Stimulated activated CD4-positive, alpha-beta T cell treated with anti-CD3 and anti-CD28 coated beads, Interleukin-15, amount 100 ng/mL, for 1 hour (primary cell): ENCODE measurements at places on chromosomes 5 and 9.
A peak's percentile ranks its signal among the peaks of the same experiment; 100 is the strongest.

- no peak for DNase-seq
These were observed 14.2 kb upstream of the CXXC5 start for GRCh38 chr5:139634028-139634325.

GRCh38 chr5:64166201-64166959, 737 bp downstream of the RNF180 start:
- DNase-seq, result no peak

DNA sequence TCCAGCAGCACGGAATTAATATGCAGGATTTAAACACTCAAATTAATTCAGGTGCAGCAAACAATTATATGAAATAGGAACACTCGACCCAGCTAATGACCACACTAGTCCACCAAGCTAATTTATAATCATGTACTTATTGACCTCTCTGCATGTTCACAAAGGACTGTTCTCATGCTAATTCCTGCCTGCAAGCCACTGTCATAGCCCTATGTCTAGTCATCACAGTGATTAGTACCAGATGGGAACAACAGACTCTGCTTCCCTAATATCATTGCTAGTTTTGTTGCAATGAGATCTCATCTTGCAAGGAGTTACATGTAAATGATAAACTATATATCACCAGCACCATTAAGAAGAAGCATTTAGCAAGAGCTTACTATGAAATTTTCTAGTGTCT, 553.0 kb upstream of the GRAMD2B start:
- DNase-seq, result no peak

- no peak for DNase-seq
These were observed 57.0 kb downstream of the ECPAS start for GRCh38 chr9:111427186-111427585.

DNA sequence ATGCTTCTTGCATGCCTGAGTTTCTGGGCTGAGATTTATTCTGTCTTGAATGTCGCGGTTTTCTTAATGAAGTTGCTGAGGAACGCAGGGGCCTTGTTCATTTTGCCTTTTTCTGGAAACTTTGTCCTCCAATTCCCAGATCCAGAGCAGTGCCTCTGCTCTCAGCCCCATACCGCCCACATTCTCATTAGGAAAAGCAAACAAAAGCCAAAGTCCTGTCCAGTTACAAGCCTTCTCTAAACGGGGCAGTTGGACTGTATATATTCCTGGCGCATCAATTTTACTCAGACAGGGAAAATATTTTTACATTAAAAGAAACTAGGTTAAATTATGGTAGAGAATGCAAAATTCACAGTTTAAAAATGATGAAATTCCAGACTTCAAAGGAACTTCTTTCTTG, 1.2 kb upstream of the PSAT1 start:
- DNase-seq, result no peak

DNA sequence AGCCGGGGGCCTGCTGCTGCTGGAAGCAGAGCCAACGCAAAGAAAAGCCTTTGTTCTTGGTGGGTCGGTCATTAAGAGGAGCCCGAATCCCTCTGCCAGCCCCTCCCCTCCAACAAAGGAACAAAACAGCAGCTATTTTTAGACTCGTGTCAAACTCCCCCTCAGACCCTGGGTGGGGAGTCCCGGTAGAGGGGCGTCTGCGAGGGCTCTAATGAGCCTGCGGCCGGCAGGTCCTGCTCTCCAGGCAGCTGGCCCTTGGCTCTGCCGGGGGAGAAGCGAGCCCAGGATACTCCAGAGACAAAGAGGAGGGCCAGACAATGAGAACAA, 114.0 kb downstream of the LHX2 start:
- DNase-seq, result no peak

DNA sequence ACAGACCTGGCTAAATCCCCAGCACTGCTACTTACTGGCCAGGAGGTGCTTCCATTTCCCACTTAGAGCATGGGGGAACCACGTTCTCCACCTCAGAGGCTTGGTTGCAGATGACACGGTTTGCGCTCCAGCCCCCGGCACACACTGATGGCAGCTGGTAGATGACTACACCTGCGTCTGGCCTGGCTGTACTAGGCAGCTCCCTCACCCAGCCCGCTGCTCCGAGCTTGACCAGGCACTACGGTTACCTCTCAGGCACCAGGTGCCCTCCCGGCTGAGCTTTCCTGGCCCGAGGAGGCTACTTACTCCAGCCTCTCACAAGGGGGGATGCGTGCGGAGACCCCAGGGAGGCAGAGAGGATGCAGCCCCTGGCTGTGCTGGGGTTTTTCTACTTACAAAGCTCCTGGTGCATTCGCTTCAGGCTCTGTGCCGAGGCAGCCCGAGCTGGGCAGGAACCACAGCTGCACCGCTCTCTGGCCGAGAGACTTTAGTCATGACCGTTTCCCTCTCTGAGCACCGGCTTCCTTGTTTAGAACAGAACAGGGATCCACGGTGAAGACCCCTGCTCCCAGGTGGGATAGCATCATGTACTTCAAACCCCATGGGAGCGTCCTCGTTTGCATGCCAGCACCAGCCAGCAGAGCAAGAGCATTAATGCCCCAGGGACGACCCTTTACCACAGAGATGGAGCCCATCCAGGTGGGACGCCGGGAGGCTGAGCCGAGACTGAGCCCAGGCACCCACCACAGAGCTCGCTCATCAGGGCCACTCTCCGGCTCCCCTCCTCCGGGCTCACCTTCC, 7.6 kb upstream of the GBGT1 start:
- no peak for DNase-seq

DNA sequence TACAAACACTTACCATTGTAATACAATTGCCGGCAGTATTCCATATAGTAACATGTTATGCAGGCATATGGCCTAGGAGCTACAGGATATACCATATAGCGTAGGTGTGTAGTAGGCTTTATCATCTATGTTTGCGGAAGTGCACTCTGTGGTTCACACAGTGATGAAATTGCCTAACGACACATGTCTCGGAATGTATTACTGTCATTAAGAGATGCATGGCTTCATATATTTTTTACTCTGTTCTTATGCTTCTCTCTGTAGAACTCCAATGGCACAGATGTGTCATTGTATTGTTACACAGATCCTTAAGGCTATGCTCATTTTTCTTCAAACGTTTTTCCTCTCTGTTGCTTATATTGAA, 19.2 kb upstream of the ANKRD18A start:
- DNase-seq, result no peak

GRCh38 chr9:99592834-99593574, 228.7 kb upstream of the NR4A3 start:
- no peak for DNase-seq

GRCh38 chr9:698276-698675, 143.2 kb upstream of the DMRT1 start:
- DNase-seq, result no peak

GRCh38 chr5:154084062-154084639, 45.4 kb downstream of the MFAP3 start:
- no peak for DNase-seq

DNA sequence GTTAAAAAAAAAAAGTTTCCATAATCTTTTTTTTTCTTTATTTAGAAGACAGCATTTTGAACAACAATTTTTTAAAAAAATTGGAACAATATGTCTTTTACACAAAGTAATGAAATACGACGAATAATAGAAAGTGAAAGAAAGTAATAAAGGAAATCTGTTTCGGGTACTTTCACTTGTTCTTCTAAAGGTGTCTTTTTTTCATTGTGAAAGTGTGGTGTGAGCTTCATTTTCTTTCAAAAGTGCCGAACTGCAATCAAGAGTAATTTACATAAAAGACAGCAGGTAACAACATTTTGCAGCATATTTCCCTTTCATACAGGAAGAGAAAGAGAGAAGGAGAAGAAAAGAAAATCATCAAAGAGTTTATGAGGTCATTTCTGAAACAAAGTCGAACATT, 159.7 kb upstream of the CDH12 start:
- no peak for DNase-seq

GRCh38 chr5:96509721-96510350, 76.8 kb upstream of the PCSK1 start:
- no peak for DNase-seq

GRCh38 chr5:54736003-54736797, 218.6 kb downstream of the SNX18 start:
- no peak for DNase-seq

DNA sequence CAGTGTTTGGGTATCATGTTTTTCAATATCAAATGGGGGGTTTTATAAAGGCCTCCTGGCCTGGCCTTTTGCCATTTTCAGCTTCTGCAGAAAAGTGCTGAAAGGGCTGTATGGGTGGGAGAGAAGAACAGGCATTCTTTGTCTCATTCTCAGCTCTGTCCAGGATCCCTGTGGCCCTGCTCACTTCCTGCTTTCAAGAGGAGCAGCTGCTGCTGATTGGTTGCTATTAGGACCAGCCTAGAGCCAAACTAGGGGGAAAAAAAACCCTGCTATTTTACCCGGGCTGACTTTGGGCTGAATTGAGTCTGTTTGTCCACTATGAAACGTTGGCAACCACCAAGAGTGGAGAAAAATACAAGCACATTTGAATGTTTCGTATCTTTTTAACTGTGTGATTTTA, 117.1 kb downstream of the CMYA5 start:
- DNase-seq, result no peak

DNA sequence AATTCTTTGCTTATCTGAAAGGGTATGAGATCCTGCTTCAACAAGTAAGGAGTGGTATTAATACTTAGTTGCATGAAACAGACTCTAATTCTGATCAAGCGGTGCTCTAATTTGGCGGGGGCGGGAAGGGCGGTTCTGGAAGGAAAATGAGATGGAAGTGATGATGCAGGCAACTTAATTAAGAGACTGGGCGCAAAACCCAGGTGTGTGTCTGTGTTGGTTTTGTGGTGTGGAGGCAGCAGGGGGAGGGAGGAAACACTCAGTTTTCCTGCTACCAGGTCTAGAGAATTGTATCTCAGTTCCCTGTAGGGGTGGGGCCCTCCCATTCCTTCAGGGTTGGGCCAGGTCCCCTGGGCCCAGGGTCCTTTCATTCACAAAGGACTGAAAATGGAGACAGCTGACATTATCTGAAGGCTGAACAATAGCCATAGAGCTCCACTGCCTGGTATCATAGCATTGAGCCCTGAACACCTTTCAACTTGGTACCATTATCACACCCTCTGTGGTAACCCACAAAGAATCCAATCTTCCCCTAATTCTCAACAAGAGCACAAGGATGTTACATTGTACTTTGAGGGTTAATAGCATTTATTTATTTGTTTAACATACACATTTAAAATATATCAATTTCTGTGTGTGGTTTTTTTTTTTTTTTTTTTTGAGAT, 17.2 kb upstream of the C5orf47 start:
- DNase-seq, result no peak

DNA sequence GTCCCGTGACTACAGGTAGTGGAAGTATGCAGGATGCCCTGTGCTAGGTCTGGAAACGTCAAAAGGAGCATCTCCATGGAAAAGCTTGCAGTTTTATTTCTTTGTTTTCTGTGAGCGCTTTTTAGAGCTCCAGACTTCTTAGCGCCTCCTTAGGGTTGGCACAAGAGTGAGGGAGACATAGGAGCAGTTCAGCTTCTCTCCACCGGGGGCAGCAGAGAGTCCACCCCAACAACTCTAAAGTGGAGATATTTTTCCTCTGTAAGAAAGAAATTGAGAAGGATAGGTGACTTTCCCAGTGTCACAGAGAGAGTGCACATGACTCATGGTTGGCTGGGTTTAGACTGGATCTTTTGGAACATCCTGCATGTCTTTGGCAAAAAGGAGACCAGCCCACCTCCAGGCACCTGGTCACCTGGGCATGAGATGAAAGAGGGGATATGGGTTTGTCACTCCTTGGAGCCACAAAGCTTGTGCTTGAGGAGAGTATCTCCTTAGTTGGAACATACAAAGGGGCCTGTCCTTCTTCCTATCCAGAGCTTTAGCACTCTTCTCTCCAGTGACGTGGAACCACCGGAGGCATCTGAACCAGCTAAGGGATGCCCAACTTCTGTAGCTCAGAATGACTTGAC, 637.7 kb downstream of the SEMA5A start:
- DNase-seq, result no peak

GRCh38 chr5:50984640-50985039, 318.2 kb downstream of the PARP8 start:
- DNase-seq, result no peak

- DNase-seq, result no peak
These were observed 159.4 kb downstream of the MYO10 start for GRCh38 chr5:16776611-16777251.

GRCh38 chr5:170896779-170897178, 35.0 kb downstream of the RANBP17 start:
- DNase-seq, result no peak

GRCh38 chr5:138884554-138884953, 9.4 kb upstream of the LRRTM2 start:
- no peak for DNase-seq

DNA sequence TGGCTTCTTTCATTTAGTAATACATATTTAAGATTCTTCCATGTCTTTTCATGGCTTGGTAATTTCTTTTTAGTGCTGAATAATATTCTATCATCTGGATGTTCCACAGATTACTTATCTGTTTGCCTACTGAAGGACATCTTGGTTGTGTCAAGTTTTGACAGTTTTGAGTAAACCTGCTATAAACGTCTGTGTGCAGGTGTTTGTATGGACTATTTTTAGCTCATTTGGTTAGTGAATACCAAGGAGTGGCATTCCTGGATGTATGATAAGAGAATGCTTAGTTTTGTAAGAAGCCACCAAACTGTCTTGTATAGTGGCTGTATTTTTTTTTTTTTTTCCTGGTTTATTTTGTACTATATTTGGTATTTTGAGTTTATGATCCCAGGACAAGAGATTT, 38.4 kb downstream of the PRRC1 start:
- DNase-seq, result no peak

DNA sequence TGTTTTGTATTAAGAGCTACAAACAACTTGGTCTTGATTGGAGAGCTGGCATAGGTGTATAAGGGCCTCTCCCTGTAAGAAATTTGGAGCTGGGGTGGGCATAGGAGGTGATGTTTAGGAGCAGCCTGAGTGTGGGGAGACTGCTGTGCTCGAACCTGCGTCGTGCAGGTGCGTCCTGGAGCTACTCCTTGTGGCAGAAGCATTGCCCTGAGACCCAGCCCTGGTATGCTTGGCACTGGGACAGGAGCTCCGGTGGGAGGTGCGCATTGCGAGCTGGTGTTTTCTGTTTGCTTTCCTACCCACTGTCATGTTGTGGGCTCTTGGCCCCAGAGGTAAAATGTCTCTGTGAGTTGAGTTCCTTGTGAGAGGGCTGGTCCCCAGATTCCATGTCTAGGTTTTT, 46.4 kb downstream of the EHMT1 start:
- DNase-seq, result no peak

GRCh38 chr5:161547406-161547737, 847 bp upstream of the GABRB2 start:
- no peak for DNase-seq

- peak; percentile 88 for DNase-seq
These were observed at the start of gene BOD1 for GRCh38 chr5:173616577-173617118. Gene BOD1, minus strand, starts transcription at chr5:173616650. Its CDS starts 214 bp downstream, at chr5:173616436.

- no peak for DNase-seq
These were observed 274.5 kb downstream of the GADD45G start for GRCh38 chr9:89879276-89879675.
